ENCODE measurements at places on chromosomes 16 and 17. TPM values are rescaled to one million over a fixed set of nuclear protein-coding genes. Genes with fewer than 3 reads are reported as not detected.

GRCh38 chr17:83069931-83070742, 9.3 kb upstream of the METRNL start:
- no peak for DNase-seq

DNA sequence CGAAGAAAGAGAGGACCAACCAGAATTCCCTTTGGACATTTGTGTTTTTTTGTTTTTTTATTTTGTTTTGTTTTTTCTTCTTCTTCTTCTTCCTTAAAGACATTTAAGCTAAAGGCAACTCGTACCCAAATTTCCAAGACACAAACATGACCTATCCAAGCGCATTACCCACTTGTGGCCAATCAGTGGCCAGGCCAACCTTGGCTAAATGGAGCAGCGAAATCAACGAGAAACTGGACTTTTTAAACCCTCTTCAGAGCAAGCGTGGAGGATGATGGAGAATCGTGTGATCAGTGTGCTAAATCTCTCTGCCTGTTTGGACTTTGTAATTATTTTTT, 3.6 kb downstream of the SOX9 start:
- no peak for DNase-seq

- no peak for DNase-seq
Observed at GRCh38 chr17:37796076-37796475, 51.2 kb upstream of the HNF1B start.

DNA sequence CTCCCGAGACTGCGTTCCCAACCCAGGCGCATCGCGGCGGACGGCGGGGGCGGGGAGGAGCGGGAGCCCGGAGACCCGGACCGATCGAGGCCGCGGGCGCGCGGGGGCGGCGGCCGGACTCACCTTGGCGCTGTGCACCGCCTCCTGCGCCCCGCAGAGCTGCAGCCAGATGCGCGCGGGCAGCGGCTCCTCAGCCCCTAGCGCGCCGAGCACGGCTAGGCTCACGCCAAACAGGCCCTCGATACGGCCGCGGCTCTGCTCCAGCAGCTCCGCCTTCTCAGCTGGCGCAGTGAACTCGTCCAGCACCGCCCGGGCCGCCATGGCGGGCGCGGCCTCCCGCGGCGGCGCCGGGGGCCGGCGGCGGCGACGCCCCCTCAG, 339 bp downstream of the N4BP1 start:
- peak; percentile 43 for DNase-seq

DNA sequence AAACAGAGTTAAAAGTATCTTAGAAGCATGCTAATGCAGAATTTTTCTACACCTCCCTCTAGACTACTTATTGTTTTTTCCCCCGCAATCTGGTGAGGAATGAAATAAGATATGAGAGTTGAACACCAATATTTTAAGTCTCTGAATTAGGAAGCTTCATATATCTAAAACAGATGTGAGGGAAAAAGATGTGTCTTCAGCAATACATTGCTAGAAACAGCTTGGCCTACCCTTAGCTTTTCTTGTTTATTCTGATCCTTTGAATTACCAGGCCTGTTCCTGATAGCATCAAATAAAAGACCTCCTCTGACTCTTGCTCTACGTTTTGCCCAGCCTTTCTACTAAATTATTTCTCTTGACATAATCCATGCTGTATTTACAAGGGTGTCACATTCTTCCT, 221.8 kb downstream of the CDH11 start:
- DNase-seq: no peak

DNA sequence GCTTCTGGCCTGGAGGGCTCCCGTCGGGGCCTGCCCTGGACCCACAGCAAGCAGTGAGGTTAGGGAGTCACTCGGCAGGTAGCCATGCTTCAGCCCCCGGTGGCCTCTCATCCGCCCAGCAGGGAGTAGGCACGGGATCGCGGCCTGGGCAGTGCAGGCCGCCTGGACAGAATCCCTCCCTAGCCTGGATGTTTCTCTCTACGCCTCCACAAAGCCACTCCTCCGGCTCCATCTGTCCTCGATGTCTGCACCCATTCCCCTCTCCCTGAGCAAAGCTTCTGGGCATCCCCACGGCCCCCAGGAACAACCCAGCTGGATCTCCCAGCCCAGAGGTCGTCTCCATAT, 145.2 kb downstream of the RBFOX3 start:
- DNase-seq: no peak

DNA sequence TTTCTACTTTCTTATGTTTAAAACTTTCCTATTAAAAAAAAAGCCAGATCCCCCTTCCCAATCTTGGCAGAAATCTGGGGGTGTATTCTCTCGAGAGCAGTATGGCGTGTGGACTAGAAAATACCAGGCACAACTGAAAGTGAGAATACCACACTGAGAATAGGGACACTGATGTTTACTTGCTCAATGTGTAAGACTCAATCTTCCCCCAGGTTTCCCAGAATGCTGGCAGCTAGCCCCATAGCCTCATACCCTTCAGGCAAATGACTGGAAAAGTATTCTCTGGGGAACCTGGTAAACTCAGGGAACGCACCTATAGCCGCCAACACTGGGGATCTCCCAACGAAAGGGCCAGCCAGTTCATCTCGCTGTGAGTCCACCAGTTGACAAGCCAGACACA, 15.3 kb downstream of the ZZEF1 start:
- DNase-seq: no peak

GRCh38 chr16:78364556-78364880, 265.1 kb downstream of the WWOX start:
- no peak for DNase-seq

DNA sequence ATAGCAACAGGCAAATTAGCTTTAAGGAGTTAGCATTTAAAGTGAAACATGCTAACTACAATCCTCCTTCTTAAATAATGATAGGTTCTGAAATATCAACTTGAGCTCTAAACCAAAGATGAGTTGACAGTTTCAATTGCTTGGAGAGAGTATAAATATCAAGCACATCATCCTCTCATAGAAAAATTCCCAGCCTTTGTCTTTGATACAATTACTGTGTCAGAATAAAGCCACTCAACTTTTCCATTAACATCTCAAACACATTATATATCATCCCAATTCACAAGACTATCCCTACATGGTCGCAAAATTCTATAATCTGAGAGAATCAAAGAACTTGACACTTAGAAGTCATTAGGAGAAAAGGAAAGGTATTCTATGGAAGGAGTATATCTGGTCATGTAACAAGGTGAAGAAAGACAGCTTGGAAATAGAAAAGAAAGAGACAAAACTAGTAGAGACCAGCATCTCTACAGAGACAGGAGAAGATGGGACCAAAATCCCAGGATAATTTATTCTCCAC, 189.8 kb downstream of the CEP112 start:
- no peak for DNase-seq

DNA sequence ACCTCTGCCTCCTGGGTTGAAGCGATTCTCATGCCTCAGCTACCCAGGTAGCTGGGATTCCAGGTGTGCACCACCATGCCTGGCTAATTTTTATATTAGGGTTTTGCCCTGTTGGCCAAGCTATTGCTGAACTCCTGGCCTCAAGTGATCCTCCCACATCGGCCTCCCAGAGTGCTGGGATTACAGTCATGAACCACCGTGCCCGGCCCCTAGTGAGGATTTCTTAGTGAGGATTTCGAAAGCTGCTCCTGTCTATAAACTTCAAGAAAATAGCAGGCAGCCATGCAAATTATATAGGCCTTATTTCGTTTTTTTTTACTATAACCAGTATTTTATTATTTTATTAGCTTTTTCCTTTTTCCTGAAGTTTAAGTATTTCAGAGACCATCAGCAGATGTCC, 41.6 kb downstream of the EPN2 start:
- DNase-seq: no peak

GRCh38 chr17:19546289-19547065, 12.8 kb downstream of the SLC47A1 start:
- no peak for DNase-seq

DNA sequence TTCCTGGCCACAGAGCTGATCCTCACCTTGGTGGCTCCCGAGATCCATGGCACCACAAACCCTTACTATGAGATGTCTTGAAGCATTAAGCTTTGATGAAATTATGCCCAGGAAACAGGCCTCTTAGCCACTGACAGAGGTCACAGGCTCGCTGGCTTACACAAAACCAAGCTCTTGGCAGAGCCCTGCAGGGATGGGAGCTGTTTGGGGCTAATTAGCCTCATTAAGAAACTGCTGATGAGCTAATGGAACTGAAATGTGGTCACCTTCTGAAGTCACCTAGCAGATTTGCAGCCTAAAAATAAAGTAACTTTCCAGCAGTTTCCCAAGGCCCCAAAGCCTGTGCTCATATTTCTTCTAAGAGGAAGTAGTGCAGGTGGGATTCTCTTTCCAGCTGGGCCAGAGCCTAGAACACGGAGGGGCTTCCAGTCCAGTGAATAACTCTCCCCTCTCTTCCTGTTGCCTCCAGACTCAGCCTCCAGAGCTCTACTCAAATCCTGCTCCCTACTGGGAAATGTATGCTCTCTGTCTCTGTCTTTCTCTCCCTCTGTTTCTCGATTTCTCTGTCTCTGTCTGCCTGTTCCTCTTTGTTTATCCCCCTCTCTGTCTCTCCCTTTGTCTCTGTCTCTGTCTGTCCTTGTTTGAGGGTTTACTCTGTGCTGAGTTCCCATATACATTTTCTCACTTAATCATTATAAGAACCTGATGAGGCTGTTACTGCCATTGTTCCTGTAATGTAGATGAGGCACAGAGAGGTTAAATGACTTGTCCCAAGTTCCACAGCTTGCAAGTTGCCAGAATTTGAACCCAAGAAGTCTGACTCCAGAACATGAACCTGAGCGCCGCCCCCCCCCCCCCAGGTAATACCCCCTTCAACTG, 338.9 kb downstream of the CA10 start:
- DNase-seq: no peak

DNA sequence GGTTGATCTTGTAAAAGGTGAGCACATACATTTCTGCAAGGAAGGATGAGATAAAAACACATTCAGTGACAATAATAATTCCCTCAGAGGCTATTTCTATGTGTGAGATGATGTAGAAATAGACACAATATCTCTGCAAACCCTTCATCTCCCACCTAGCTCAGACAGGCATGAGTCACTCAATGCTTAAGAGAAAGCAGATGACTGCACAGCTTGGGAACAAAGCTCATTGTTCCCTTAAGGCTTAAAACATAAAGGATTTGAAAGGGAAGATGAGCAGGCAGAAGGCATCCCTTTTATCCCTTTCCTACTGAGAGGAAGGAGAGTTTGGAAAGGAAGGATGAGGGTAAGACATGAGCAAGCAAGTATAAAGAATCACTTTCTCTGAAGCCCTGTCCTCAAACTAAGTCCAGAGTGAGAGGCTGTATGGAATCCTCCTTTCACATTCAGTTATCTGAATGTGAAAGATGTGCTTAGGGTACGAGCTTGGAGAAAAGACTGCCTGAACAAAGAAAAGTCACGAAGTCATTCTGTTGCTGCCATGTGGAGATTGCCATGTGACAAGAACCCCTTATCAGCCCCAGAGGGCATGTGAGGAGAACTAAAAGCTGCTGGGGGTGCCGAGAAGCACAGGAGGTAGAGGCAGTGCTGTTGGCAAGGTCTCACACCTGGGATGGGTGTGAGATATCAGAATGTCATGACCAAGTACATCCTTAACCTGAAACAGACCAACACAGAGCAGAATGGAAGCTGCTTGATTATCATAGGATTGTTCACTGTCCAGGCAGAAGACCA, 58.2 kb downstream of the CNTNAP4 start:
- DNase-seq: no peak

DNA sequence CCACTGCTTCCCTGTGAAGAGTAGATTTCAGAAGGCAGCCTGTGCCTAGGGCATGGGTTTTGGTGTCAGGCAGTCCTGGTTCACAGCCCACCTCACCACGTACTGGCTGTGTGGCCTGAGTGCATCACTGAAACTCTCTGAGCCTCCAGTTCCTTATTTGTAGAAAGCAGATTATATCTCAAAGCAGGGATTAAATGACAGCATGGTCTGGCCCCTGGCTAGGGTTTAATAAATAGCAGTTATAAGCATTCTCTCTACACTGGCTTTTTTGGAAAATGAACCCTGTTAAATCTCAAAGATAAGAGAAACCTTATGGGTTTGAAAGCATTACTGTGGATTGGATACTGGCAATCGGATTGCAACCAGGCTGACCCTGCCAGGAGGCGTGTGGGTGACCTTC, 2.9 kb upstream of the MT1M start:
- DNase-seq: no peak

DNA sequence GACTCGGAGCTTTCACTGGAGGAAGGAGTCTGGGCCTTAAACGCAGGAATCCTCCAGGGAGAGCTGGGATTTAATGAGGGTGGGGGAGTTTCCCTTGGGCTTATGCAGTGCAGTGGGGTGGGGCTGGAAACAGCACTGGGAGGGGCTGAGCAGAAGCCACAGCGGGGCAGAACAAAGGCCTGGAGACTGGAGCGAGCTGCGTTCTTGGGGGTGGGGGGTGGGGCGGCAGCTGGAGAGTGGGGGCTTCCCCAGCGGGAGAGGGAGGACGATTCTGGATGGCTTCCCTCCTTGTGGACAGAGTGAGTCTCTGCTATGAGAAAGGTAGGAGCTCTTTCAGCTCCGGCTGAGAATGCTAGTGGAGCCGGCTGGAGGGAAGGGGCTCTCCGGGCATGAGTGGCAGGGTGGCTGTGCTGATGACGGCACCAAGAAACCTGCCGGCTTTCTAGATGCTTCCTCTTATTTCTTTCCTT, 406.0 kb downstream of the SEC14L1 start:
- DNase-seq: peak; percentile 88

DNA sequence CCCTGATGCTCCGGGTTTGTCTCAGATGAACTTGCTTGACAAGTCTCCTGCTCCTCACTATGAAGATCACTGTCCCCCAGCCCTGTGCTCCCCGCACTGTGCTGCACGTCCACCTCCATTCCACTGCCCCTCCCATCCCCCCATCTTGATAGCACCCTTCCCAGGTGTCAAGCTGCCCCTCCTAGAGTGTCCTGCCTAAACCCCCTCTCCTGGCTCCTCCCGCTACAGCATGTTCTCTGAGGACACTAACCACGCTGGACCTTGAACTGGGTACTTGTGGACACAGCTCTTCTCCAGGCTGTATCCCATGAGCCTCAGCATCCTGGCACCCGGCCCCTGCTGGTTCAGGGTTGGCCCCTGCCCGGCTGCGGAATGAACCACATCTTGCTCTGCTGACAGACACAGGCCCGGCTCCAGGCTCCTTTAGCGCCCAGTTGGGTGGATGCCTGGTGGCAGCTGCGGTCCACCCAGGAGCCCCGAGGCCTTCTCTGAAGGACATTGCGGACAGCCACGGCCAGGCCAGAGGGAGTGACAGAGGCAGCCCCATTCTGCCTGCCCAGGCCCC, 18.5 kb downstream of the DEXI start:
- DNase-seq: no peak

- peak; percentile 31 for DNase-seq
Observed at GRCh38 chr17:62724398-62725146, 83.5 kb downstream of the MARCHF10 start.

ABCC6 gene
- 1.1 TPM for total RNA-seq

UBE2O gene
- 47.7 TPM for total RNA-seq

P2RX1 gene
- 0.09 TPM for total RNA-seq

LGALS9B gene
- total RNA-seq: not detected

SPATA2L gene
- 27.4 TPM for total RNA-seq

DNAI2 gene
- not detected for total RNA-seq

IL17C gene
- 0.29 TPM for total RNA-seq

HSDL1 gene
- 38.2 TPM for total RNA-seq

IRX6 gene
- not detected for total RNA-seq

AOC2 gene
- 5.7 TPM for total RNA-seq

Data from H9 (cell line).